Activated CD4-positive, alpha-beta T cell treated with anti-CD3 and anti-CD28 coated beads, Interleukin-2, amount 50 U/mL, for 24 hours (primary cell): ENCODE measurements at places on chromosomes 12 and 14.

DNA sequence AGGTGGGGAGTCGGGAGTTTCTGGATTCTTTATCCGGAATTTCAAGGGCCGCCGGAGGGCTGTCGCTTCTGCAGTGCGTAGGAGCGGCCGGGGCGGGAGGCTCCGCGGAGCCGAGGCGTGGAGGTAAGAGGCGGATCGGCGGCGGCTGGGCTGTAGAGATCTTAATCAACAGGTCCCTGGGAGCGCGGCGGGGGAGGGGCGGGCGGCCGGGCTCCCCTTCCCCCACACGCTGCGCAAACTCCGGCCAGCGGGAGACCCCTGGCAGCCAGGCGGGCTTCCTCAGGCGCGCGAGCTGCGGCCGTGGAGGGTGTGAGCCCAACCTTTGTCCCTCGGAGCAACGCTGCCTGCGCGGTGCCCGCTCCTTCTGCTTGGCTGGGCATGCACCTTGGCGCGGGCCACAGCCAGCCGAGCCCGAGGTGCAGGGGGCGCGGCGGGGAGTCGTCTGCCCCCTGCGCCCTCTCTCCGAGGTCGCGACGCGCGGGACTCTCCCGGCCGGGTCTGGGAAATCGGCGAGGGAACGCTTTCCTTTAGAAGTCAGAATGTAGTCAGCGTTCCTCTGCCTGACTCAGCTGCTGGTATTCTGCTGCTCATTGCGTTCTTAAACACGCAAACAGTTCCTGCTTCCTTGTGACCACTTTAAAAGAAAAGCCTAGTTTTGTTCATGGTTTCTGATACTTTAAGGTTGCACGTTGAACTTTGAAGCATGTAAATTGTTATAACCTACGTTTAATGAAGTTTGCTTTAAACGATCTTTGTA is at the start of gene PALS1:
Gene PALS1 (plus strand): TSS at position 25 of the 757 bp plus-strand sequence. CDS start 37,736 bp downstream, outside the sequence.
- peak; percentile 51 for DNase-seq

DNA sequence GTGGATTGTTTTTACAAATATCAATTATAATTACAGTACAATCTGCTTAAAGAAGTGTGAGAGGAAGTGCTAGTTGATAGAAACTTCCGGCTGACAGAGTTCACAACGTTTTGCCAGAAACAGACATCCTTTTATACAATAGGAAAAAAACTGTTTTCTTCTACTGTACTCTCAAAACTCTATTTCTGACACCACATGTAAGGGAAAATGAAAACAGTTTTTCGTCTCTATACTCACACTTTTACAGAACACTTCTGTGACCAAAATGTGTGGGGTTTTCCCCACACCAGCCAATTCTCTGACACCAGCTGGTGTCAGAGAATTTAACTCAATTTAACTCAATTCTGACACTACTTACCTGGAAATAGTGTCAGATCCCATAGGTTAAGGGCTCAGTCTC is 24.2 kb upstream of the HIF1A start:
- DNase-seq = peak; percentile 49

GRCh38 chr12:122951979-122952892 is 14.0 kb downstream of the ABCB9 start:
- DNase-seq = peak; percentile 59

GRCh38 chr14:63735720-63736119 is 7.9 kb upstream of the SGPP1 start:
- no peak for DNase-seq

- DNase-seq = no peak
Observed at GRCh38 chr12:19203013-19203412, 73.5 kb downstream of the PLEKHA5 start.

GRCh38 chr12:55043542-55043941 is 23.8 kb downstream of the NEUROD4 start:
- DNase-seq = no peak

- no peak for DNase-seq
Observed at GRCh38 chr14:99601361-99601831, 2.6 kb downstream of the CCDC85C start.
